ENCODE measurements at places on chromosomes 5 and 9.

GRCh38 chr9:137032858-137033257 is 970 bp upstream of the FUT7 start:
- DNase-seq = no peak

DNA sequence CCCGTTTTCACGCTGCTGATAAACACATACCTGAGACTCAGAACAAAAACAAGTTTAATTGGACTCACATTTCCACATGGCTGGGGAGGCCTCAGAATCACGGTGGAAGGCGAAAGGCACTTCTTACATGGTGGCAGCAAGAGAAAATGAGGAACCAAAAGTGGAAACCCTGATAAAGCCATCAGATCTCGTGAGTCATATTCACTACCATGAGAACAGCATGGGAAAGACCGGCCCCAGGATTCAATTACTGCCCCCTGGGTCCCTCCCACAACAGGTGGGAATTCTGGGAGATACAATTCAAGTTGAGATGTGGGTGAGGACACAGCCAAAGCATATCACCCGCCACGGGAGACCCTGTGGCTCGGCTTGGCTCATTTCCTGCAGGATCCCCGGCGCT is 20.2 kb downstream of the EXD3 start:
- DNase-seq = no peak

GRCh38 chr9:101574731-101575333 is 19.9 kb downstream of the PPP3R2 start:
- DNase-seq = no peak

DNA sequence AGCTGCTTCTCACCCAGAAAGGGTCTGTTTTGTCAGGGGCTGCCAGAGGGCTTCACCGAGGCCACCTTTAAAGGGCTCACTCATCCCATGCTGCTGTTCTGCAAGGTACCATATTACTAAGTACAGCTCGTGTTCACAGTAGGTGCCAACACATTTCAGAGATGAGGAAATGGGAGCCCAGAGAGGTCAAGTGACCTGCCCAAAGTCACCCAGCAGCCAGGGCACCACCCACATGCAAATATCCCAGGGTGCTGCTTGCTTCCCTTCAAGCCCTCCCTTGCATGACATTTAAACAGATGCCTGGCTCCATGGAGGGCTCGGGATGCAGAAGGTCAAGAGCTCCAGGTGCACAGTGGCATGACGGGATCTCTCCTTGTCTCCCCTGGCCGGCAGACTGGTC is 123.5 kb upstream of the SARDH start:
- DNase-seq = no peak

GRCh38 chr5:66860199-66860975 is 264.2 kb downstream of the MAST4 start:
- DNase-seq = no peak

GRCh38 chr9:23638011-23638410 is 188.0 kb downstream of the ELAVL2 start:
- DNase-seq = no peak

GRCh38 chr9:130329061-130329460 is 63.5 kb downstream of the HMCN2 start:
- no peak for DNase-seq

DNA sequence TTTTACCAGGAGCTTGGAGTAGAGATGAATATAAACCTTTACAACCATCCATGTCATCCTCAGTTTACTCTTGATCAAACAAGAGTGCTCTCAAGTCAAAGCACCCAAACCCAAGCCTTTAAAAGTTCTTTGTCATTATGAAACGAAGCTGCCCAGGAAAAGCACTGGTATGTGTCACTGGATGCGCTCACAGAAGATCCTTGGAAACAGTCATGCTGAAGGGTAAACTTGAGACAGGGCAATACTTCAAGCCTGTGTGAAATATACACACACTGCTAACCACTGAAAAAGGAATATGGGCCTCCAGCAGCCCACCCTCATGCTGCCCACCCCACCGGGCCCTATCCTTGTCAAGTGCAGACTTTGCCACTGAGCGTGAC is 84.5 kb downstream of the PRRT1B start:
- no peak for DNase-seq

GRCh38 chr5:171848006-171848405 is 62.4 kb downstream of the SMIM23 start:
- no peak for DNase-seq

DNA sequence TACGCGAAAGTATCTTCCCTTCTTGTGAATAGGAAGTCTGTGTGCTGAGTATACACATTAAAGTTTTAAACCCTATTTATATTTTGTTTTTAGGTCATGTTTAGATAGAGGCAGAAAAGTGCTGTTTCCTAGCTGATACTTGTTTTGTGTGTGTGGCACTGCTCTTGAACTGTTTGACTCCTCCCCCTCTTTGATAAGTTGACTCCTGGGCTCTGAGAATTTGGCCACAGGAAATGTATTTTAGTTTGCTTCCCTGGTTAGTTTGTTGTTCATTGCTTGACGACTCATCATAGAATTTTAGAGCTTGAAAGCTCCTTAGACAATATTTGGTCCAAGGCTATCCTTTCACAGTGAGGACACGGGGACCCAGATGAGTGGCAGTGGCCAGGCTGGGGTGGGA is 2.0 kb upstream of the CDC14B start:
- DNase-seq = no peak

- no peak for DNase-seq
Measured at GRCh38 chr5:37448941-37449340, 69.8 kb downstream of the WDR70 start.

GRCh38 chr5:179906795-179907555 is 722 bp downstream of the TBC1D9B start:
- peak; percentile 17 for DNase-seq

DNA sequence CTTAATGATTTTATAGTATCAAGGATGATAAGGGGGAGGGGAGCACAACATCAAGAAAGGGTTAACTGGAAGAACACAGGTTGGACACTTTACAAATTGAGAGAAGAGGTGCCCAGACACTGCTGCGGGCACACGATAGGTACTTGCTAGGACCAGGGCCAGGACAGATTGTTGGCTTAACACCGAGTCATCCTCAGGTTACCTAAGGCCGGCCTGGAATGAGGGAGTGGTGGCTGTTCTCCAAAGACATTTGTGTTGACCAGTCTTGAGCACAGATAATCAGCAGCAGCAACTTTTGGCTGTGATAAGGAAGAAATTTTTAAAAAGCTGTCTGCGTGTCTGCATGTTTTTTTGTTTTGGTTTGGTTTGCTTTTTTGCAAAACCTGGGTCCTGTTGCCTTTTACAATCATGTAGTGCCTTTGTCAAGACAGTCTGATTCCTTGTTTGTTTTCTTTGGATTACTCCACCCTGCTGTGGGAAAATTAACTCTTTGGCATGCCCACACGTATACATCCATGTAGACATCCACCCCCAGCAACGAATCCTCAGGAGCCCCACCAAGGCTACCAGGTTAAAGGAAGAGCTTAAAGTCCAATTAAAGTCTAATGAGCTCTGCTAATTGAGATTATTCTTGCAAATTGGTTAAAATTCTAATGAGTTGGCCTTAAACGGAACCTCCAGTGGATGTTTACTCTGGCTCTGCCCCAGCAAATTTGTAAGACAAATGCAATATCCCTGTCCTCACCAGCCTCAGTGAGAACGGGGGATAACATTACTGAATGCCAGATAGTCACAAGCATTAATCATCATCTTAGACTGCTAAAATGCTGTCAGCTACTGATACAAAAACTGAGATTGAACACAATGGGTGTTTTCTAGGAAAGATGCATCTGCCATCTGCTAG is 382.3 kb downstream of the ACTL7B start:
- no peak for DNase-seq

Measured in nucleus accumbens (tissue), 56 donors.